ENCODE measurements at places on chromosomes 4 and X.
A peak's percentile ranks its signal among the peaks of the same experiment; 100 is the strongest.

DNA sequence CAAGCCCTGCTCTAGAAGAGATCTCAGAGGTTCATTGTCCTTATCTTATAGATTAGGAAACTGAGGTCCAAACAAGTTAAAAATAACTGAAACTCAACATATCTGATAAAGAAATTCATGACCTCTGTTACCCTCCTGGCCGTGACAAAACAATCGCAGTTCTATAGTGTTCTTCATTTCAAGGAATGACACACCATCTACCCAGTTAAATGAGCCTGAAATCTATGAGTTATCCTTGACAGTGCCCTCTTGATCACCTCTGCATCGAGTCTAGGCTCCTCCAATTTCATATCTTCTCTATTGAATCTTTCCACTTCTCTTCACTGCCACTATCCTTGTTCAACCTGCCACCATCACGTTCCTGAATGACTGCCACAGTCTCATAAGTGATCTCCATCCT is 325.3 kb upstream of the TEX13C start:
- no peak for DNase-seq

- DNase-seq, result no peak
These were observed 133.8 kb upstream of the ATP6AP2 start for GRCh38 chrX:40446921-40447320.

GRCh38 chr4:112423591-112423990 is 92.4 kb downstream of the NEUROG2 start:
- DNase-seq, result no peak

DNA sequence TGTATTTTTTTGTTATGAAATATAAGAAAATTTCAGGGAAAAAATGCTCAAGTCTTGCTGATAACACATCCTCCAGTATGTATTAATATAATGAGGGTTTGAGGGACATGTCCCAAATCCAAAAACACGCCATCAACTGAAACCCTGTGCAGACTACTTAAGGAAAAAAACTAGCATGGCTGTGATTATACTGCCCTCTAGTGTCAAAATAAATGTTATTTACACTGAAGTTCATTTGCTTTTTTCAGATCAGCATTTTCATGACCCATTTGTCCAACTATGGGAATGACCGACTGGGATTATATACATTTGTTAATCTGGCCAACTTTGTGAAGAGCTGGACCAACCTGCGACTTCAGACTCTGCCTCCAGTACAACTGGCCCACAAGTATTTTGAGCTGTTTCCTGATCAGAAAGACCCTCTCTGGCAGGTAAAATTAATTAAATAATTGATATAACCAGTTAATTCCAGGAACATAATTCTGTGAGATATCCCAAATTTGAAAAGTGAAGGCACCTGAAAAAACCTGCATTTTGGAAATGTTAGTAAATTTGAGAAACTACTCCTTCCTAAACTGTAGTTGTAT is 128.5 kb downstream of the PRSS12 start:
- DNase-seq, result no peak

- DNase-seq, result no peak
These were observed 94.3 kb downstream of the FAM193A start for GRCh38 chr4:2630556-2631273.

GRCh38 chr4:10164877-10165283 is 48.3 kb upstream of the WDR1 start:
- DNase-seq, result no peak

- no peak for DNase-seq
These were observed 151.6 kb downstream of the EMCN start for GRCh38 chr4:100366213-100366612.

GRCh38 chrX:9475984-9476383 is 11.1 kb downstream of the TBL1X start:
- DNase-seq, result no peak

DNA sequence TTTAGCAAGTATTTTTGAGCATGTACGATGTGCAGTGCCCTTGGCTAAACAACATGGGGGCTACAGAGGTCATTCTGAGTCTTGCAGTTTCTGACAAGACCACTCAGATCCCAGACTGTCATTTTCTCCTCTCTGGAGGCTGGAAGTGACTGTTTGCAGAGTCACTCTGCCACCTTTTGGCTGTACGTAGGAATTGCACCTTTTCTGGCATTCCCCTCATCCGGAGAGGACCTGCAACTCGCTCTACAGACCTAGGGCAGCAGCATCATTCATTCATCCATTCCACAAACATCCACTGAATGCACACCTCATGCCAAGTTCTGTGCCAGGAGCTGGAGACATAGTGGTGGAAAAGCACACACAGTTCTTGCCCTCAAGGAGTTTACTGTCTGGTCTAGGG is 160.4 kb upstream of the GPR101 start:
- no peak for DNase-seq

DNA sequence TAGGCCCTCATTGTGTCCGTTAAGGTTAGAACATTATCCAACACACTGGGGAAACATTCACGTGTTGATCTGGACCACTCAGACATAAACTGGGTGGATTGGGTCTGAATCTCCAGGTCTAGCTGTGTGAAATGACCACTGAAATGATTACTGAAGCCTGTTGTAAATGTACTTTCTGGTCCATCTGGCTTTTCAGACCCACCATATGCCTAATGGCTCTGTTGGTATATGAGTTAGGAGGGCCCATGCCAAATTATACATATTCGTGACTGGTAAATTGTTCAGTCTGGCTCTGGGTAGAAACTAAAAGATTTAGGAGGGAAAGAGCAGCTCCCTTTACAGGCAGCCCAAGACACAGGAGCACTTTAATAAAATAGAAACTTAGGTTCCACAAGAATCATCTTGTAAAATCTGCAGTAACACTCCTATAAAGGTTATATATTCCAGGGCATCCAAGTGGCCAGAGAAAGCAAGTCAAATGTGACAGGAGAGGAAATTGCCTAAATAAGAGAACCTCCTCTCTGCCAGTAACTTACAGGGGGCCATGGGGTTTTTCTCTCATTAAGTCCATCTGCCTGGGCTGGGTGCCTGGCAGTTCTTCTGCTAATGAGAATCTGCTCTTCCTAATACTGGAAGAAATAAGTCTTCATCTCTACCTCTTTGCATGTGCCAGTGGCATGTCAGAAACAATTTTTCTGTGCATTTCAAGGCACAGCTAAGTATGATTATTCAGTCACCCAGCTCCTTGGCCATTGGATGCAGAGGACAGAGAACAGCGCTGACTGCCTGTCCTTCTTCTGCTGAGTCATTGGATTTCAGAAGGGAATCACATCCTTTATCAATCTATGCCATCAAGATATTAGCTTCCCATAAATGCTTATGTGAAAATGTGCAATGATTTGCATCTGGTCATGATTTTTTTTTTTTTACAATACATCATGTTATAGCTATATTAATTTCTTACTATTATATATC is 112.6 kb downstream of the GLRA2 start:
- no peak for DNase-seq

GRCh38 chr4:16205298-16206164 is 20.7 kb downstream of the TAPT1 start:
- no peak for DNase-seq

DNA sequence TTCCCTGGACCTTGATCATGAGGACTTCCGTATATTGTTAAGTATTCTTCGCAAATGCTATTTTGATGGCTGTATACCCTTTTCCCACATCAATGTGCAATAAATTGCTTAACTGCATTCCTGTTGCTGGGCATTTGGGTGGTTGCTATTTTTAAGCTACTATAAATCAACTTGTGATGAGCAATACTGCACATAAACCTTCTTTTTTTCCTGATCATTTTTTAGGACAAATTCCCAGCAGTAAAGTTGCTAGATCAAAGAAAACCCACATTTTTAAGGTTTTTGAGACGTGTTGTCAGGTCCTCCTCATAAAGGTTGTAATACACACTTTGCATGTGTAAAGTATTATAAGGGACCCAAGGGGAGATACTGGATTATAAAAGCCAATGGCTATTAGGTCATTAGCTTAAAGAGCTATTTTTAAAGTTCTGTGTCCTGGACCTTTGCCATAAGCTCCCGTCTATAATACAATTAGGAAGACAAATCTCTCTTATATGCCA is 35.6 kb downstream of the LIMCH1 start:
- no peak for DNase-seq

DNA sequence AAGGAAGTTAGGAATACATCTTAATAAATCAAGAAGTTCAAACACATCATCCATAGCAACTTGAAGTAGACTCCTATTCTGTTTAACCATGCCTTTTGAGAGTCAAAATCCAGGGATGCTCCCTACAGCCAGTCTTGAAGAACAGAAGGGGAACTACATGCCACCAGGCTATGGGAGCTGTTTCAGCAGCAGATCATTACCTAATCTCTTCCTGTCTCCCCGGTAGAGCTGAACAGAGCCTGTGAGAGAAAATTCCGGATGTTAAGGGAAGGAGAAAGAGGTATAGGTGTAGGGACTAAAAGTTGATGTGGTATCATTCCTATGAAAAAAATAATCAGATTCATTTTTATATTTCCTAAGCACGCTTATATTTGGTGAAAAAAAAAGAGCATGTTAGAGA is 352.2 kb downstream of the SPRY1 start:
- DNase-seq, result no peak

- DNase-seq, result no peak
These were observed 9.3 kb upstream of the EFHC2 start for GRCh38 chrX:44352758-44353157.

DNA sequence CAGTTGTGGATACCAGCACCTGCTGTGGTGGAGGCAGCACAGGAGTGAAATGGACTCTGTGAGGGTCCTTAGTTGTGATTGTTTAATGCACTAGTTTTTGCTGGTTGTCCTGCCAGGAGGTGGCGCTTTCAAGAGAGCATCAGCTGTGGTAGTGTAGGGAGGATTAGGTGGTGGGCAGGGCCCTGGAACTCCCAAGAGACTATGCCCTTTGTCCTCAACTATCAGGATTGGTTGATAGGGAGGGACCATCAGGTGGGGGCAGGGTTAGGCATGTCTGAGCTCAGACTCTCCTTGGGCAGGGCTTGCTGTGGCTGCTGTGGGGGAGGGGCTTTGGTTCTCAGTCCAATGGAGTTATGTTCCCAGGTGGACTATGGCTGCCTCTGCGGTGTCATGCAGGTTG is 121.9 kb downstream of the RRAGB start:
- no peak for DNase-seq

- peak; percentile 37 for DNase-seq
These were observed 253.2 kb upstream of the RASGEF1B start for GRCh38 chr4:81724925-81725329.

GRCh38 chrX:2854918-2855317 is 26.2 kb downstream of the GYG2 start:
- no peak for DNase-seq

GRCh38 chrX:47958761-47959342 is 44.9 kb downstream of the ZNF182 start:
- DNase-seq, result no peak

- DNase-seq, result no peak
These were observed 13.1 kb downstream of the ZMAT1 start for GRCh38 chrX:101918751-101919150.

- no peak for DNase-seq
These were observed 19.8 kb downstream of the MXRA5 start for GRCh38 chrX:3326681-3327080.

DNA sequence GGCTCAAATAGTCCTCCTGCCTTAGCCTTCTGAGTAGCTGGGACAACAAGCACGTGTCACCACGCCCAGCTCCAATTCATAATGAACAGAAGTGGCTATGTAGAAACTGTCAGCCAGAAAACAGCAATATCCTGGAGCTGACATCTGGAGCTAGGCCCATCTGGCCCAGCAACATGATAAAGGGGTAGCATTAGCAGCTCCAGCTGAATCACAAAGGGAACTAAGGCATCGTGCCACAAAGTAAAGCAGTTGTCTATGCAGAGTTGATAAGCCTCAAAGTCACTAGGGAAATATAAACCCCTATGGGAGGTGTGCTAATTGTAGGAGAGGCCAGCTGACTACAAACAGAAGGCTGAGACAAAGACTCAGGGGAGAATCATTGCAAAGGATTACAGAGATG is 270.5 kb upstream of the GPC4 start:
- DNase-seq, result no peak

- DNase-seq, result no peak
These were observed 164.0 kb upstream of the FGF13 start for GRCh38 chrX:138875472-138875871.

GRCh38 chrX:816411-816810 is 185.8 kb downstream of the SHOX start:
- DNase-seq, result no peak

GRCh38 chrX:590693-591404 is 39.7 kb upstream of the SHOX start:
- no peak for DNase-seq

GRCh38 chrX:20263474-20263873 is 3.2 kb downstream of the RPS6KA3 start:
- DNase-seq, result no peak

DNA sequence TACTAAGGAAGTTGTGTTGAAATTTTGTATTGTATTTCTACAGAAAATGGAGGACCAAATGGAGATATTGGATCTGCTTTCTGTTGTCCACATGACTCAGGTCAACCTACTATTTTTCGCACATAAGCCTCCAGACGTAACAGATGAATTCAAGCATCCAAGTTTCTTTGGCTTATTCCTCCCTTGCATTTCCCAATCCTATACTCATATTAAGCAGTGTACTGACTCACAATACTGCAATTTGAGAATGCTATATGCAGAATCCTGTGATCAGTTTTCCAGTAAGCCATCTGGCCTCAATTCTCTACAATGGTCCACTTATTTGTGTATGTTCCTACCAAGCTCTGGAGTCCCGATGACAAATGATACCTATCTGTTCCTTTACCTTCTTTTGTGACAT is 75.7 kb downstream of the ASB9 start:
- no peak for DNase-seq

DNA sequence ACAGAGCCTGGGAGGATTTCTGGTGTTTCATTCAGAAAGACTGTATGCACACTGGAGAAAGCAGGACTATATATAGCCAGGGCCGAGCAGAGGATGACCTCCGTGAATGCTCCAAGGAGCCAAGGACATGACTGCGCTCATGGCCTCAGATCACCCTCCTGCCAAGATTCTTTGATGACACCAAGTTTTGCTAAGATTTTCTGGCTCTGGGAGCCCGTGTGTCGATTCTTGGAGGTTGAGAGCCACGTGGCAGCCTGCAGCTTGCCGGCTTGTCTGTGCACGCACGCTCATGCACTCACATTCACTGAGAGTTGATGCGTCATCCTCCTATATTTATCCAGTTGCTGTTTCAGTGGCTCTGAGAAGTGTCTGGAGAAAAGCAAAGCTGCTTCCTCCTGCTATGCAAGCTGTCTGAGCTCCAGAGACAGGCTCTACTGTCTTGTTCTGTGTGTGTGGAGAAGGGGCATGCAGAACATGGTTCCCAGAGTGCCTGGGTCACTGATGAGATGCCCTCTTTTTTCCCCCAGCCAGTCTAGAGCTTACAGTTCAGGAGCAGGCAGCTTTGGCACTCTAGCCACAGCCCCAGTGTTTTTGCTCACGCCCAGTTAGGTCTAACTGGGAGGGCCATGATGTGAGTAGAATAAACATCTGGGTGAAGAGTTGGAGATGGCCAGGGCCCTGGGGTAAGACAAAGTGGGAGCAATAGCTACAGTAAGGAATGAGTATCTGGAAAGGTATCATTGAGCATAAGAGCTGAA is 64.9 kb upstream of the SCOC start:
- no peak for DNase-seq

DNA sequence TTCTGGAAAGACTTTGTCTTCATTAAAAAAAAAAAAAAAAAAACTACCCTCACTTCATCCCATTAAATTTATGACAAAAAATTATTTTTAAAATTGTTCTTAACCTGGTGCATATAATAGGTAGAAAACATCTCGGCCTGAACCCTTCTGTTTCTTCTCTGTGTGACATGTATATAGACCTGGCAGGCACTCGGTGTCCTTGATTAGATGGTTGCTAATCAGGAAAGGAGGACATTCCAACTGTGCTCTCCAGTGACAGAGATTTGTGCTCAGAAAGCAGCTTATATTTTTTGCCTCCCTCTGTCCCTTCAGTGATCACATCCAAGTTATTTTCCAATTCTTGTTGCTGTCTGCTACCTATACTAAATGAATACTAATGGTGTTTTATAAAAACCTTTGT is 355.6 kb downstream of the CBLL2 start:
- no peak for DNase-seq

All from stimulated activated CD8-positive, alpha-beta memory T cell treated with anti-CD3 and anti-CD28 coated beads, Interleukin-15, amount 100 ng/mL, for 4 hours (primary cell).